ENCODE measurements at places on chromosomes 4 and X.

GRCh38 chr4:5156682-5157081 lies 105.4 kb downstream of the STK32B start:
- no peak for DNase-seq

GRCh38 chrX:63664741-63665140 lies 120.3 kb downstream of the ARHGEF9 start:
- no peak for DNase-seq

DNA sequence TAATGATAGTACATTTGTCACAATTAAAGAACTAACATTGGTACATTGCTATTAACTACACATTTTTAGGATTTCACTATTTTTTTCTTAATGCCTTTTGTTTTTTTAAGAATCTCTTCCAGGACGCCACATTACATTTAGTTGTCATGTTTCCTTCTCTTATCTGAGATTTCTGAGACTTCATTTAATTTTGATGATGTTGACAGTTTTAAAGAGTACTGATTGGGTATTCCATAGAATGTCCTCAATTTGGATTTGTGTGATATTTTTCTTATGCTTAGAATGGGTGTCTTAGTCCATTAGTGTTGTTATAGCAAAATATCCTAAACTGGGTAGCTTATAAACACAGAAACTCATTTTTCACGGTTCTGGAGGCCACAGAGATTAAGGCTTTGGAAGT lies 1095.5 kb upstream of the LCORL start:
- no peak for DNase-seq

DNA sequence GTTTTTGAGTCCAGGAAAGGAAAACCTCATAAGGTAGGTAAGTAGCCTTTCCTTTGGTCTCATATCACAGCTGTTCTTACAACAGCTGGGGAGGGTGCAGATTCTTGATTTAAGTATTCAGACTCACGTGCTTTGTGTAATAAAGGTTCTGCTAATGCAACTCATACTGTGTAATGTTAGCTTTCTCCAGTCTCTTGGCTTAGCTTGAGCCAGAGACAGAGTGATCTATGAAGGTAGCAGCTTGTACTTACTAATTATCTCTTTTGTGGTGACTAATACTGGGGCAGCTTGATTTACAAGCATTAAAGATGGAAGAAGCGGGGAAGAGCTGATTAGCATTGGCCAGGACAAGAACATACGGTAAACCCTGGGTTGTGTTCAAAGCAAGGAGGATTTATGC lies 80.3 kb downstream of the LNX1 start:
- no peak for DNase-seq

DNA sequence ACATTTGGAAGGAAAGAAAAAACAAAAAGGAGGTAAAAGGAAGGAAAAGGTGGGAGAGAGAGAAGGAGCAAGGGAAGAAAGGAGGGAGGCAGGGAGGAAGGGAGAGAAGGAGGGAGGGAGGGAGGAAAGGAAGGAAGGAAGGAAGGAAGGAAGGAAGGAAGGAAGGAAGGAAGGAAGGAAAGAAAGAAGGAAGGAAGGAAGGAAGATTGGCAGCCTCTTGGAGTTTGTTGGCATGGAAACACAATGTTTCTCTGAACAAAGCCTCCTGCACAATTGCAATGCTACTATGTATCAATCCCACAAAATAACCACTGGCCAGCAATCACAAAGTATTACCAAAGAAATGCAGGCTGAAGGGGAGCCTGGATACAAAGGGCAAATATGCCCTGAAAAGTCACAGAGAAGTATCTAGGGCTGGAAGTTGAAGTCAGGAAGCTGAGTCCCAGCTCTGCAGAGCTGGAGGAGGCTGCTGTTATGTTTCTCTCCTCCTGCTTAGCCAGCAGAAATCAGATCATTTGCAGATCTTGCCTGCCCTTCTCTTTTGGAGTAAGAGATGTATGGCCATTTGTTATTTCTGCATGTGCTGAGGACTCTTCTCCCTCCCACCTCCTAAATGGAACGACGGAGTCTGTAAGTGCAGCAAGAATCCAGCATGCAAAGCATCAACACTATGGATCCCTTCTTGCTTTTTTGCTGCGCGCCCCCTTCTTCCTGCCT lies 195.9 kb upstream of the LDB2 start:
- DNase-seq = no peak

GRCh38 chr4:157076578-157076947 lies 613 bp downstream of the GLRB start:
- no peak for DNase-seq

DNA sequence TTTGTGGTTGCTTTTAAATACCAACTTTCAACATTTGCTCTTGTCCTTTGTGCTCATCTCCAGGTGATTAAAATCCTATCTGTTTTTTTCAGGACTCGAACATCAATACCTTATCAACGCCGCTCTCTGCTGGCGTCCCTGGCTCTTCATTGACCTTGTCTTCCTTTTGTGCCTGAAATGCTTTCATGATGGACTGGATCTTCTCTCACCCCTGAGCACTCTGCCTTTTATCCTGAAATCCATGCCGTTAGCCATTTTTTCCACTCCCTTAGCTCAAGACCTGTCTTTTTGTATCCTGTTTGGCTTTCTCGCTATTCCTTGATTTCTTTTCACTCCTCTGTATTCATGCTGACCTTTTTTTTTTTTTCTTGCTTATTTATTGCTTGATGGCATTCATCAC lies 549.5 kb upstream of the CPEB2 start:
- no peak for DNase-seq

GRCh38 chr4:174859904-174860303 lies 30.9 kb upstream of the GLRA3 start:
- no peak for DNase-seq

DNA sequence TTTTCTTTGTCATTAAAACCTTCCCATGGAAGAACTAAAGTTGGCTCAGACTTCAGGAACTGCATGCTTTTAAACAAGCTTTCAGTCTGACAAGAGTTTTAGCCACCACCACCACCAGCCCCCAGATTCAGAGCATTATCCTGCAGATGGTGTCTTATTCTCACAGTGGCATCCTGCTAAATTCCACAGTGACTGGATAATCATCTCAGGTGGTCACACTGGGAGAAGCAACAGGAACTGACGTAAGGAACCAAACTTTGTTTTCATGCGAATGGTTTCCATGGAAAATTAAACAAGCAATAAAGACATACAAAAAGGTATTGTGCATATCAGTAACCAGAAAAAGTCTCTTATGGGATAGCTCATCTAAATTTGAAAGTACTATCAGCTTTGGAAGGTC lies 370.7 kb downstream of the FBXW7 start:
- DNase-seq = no peak

GRCh38 chrX:12961196-12961718 lies 13.7 kb upstream of the TMSB4X start:
- no peak for DNase-seq

GRCh38 chr4:54318904-54319303 lies 89.8 kb downstream of the PDGFRA start:
- no peak for DNase-seq

GRCh38 chrX:118261151-118261550 lies 84.8 kb upstream of the WDR44 start:
- DNase-seq = no peak

DNA sequence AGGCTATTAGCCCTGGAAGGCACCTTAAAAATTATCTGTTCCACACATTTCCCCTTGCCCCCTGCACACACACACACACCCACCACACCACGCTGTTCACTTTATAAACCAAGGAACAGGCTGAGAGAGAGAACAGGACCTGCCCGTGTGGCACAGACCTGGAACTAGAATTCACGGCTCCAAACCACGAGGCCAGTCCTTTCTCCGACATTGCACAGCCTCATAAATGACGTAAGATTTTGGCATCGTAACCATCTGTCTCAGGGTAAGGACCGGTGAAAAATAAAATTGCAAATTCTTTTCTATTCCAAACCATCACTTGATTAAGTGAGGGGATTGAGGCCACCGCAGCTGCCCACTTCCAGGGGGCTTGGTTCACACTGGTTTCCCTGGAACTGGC lies 330.3 kb downstream of the BCOR start:
- DNase-seq = no peak

GRCh38 chr4:172650758-172651530 lies 517.7 kb upstream of the GALNT7 start:
- DNase-seq = no peak

GRCh38 chrX:8988446-8988845 lies 45.5 kb downstream of the FAM9B start:
- DNase-seq = no peak

DNA sequence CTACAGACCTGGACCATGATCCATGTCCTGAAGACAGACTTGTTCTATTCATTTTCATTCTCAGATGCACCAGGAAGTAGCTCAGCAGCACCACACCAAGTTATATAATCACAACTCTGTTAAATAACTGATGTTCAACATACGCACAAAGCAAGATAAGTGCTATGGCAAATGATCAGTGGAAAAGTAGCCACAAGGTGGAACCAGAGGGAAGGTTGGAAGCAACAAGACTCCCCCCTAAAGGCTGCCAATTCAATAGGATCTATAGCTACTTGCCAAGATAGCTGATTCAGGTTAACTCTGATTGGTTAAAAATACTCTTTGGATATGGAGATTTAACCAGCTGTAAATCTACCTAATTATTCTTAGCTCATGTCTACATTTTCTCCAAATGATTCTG lies 23.7 kb upstream of the FAM47B start:
- DNase-seq = no peak

DNA sequence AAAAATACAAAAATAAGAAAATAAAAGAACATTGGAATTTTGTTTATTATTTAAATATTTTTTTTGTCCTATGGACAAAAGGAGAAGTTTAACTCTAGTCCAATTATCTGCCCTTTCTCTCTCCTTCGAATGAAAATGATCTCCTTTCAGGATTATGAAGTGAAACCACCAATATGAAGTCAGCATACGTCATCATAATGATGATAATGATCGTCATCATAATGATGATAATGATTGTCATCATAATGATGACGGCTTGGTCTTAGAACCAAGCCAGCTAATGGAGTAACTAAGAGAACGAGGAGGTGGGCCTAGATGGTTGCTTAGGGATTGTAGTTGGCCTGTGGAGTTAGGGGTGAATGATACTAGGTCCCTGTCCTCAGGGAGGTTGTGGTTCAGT lies 21.9 kb upstream of the LINC00632 start:
- DNase-seq = no peak

DNA sequence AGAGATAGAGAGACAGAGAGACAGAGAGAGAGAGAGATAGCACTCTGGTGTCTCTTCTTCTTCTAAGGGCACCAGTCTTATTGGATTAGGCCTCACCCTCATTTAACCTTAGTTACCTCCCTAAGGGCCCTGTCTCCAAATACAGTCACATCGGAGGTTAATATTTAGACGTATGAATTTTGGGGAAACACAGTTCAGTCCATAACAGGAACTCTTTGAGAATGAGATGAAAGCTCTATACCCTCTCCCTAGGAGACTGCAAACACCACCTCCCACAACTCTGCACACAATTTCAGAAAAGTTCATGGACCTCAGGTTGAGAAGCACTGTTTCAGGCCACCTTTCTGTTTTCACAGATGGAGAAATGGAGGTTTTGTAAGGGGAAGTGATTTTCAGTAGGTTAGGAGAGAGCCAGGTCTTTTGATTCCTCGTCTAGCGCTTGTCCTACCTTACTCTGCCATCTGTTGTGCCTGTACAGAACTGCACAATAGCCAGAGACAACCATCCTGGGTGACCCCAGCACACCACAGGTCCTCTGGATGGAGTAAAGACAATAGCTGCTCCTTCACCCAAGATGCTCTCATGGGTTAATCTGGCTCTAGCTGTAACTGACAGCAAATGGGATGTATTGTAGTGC lies 16.9 kb upstream of the LOC101059915 start:
- DNase-seq = no peak

GRCh38 chr4:125991398-125991797 lies 676.6 kb downstream of the FAT4 start:
- DNase-seq = no peak

GRCh38 chrX:78653118-78653822 lies 5.9 kb downstream of the RTL3 start:
- no peak for DNase-seq

DNA sequence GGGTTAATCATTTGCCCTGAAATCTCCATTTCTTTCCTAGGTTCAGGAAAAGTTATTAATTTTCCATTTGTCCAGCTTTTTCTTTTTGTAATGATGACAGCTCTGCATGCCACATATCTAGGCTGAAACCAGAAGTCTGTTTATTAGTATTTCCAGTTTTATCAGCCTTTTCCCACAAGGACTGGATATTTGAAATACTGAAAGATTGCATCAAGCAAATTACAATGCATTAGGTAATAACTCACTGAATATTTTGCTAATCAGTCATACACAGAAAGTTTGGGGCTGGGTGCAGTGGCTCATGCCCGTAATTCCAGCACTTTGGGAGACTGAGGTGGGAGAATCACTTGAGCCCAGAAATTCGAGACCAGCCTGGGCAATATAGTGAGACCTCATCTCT lies 21.5 kb downstream of the SLC9A7 start:
- DNase-seq = no peak

GRCh38 chr4:168908093-168908492 lies 102.0 kb downstream of the CBR4 start:
- DNase-seq = no peak

DNA sequence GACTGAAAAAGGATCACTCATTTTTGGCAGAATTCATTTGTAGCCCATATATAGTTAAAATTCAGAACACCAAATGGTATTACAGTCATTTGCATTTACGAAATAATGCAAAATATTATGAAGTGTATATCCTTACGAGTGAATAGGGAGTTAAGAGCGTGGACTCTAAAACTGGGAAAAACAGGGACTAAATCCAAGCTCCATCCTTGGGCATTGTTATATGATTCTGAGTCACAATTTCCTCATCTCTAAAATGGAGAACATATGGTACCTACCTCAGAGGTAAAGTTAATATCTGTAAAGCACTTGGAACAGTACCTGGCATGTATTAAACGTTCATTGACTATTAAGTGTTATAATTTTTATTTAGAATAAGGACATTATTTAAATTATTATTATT lies 106.3 kb downstream of the ZAR1 start:
- DNase-seq = no peak

Data from stimulated activated CD8-positive, alpha-beta memory T cell treated with anti-CD3 and anti-CD28 coated beads, Interleukin-4, amount 100 ng/mL, for 4 hours (primary cell).